PC-9 (cell line): ENCODE measurements at places on chromosomes 11 and 22. TPM values are rescaled to one million over a fixed set of nuclear protein-coding genes. Genes with fewer than 3 reads are reported as not detected.

The BID gene
- total RNA-seq: 44.4 and 59.0 TPM in 2 replicates

DNA sequence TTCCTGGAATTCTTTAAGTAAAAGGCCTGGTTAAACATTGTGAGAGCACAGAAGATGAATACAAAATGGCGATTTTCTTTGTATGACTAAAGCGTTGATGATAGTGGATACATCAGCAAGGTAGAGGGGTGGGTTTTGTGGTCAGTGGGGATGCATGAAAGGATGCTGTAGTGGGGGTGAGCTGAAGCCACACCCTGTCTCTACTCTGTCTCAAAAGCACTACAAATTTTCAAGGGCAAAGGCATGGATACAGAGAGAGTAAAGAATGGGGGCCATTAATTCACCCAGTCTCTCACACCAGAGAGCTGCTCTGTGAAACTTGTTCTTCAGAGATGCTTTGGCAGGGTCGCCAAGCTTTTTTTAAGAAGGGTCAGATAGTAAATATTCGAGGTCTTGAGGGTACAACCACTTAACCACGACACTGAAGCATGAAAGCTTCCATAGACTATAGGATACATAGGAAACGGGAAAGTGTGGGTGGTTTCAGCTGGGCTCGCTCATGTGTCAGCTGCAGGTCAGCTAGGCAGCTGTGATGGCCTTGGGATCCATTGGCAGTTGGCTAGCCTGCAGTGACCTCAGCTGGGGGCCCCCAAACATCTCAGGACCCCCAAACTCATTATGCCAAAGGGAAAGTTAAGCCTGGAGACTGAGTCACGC is 8.3 kb downstream of the TMEM138 start:
- DNase-seq: no peak

DNA sequence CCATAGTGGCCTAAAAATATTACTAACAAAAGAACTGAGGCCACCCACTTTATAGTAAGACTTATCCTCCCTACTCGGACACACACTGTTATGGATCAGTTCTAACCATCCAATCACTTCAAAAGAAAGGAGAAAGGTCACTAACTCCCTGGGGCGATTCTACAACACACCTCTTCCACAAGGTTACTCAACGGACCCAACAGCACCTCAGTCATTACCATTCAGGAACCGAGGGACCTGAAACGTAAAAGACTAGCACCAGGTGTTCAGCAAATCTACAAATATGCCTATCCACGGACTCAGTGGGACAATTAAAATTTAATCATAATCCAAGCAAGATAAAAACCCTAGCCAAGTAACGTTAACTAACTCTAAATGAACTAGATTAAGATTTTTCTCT is 1.6 kb downstream of the HNRNPUL2 start:
- no peak for DNase-seq

- DNase-seq: no peak
These were observed 472.9 kb downstream of the SOX6 start for GRCh38 chr11:15883455-15883920.

DNA sequence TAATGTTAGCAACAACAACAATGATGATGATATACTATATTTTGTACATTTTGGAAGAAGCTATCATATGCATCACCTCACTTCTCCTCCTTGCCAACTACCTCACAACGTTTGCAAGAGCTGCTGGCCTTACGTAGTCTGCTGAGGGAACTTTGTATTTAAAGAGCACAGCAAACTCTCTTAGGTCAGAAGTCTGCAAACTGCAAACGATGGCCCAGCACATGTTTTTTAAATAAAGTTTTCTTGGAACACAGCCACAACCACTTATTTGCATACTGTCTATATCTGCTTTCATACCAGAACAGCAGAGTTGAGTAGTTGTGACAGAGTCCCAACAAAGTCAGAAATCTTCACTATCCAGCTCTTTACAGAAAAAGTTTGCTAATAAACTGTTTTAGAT is 261.7 kb downstream of the TENM4 start:
- DNase-seq: no peak

The ARCN1 gene
- 79.8 and 105 TPM in 2 replicates for total RNA-seq

The SMTNL1 gene
- total RNA-seq: not detected in 2 replicates

DNA sequence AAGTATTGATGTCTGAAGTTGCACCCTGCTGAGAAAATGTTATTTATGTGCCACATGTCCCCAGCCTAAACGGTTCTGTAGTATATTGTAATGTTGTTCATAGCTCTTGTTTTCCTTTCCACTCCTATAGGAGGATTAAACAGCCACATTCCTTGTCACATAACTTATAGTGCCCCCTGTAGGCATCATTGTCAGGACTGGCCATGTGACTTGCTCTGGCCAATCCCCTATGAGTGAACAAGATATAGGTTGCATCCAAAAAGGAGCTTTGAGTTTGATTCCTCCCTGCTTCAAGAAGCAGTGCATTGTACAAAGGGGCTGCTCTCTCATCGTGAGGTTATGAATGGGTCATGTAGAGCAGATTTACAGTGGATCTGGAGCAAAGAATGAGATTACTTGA is 717.6 kb upstream of the ANO5 start:
- no peak for DNase-seq

GRCh38 chr11:36239636-36240035 is 49.6 kb downstream of the COMMD9 start:
- no peak for DNase-seq

- DNase-seq: no peak
These were observed 159.9 kb upstream of the TENM4 start for GRCh38 chr11:79600711-79601110.

GRCh38 chr11:9759519-9760192 is 95.8 kb downstream of the SWAP70 start:
- DNase-seq: peak; percentile 94

DNA sequence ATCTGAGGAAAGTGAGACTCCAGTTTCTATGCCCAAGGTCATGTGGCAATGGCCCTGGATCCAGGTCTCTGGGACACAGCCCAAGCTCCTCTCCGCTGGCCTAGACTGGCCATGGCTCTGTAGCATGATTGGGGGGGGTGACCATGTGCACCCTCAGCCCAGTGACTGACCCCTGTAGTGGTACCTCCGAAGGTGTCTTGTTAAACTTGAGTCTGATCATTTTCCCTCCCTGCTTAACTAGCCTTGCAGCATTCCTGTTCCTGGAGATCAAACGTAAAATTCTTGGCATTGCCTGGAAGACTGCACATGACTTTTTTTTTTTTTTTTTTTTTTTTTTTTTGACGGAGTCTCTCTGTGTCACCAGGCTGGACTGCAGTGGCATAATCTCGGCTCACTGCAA is 1116.0 kb downstream of the TBC1D22A start:
- peak; percentile 95 for DNase-seq

The SCGB2A2 gene
- not detected in 2 replicates for total RNA-seq

- DNase-seq: no peak
These were observed 58.1 kb downstream of the TSPAN18 start for GRCh38 chr11:44784851-44785250.

DNA sequence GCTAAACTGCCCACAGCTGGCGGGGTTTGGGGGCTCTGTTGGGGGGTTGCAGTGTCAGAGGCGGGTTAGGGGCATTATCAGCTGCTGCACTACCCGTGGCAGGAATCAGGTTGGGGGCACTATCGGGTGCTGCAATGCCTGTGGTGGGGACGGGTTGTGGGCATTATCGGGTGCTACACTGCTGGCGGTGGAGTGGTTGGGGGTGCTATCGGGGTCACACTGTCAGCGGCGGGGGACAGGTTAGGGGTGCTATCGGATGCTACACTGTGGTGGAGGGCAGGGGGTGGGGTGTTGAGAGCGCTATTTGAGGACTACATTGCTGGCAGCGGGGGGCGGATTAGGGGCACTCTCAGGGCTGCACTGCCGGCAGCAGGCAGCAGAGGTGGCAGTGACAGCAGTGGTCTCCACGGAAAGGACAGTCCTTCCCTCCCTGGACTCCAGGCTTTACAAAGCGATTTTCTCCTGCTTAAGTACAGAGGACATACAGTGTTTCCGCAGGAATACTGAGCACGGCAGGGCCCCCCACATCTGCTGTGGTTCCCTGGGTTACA is 119.5 kb upstream of the VPREB1 start:
- DNase-seq: no peak

DNA sequence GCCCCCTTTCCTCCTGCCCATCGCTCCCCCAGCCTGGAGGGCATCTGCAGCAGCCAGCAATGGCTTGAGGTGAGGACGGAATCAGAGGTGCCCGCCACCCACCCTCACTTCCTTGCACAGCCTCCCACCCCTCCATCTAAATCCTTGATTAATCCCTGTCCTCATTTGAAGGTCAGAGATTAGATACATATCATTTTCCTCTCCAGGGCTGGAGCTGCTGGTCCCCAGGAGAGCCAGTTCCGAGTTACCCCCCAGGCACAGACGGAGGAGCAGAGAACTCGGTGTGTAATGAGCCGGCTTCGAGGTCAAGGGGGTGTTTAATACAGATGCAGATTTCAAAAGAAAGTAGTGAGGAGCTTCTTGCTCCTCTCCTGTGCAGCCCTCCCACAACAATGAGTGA is 542.1 kb downstream of the MN1 start:
- no peak for DNase-seq

The OR6T1 gene
- total RNA-seq: not detected in 2 replicates

- no peak for DNase-seq
These were observed 309 bp downstream of the OR51I2 start for GRCh38 chr11:5449432-5449831.

GRCh38 chr11:72144807-72145565 is 9.5 kb downstream of the FOLR3 start:
- peak; percentile 89 for DNase-seq

The LRRN4CL gene
- total RNA-seq: 1.0 and 1.3 TPM in 2 replicates
